Stimulated activated CD4-positive, alpha-beta T cell treated with anti-CD3 and anti-CD28 coated beads, Interleukin-4, amount 100 ng/mL, for 48 hours (primary cell): ENCODE measurements at places on chromosomes 5 and 9.
A peak's percentile ranks its signal among the peaks of the same experiment; 100 is the strongest.

GRCh38 chr5:120507197-120507596, 43.1 kb downstream of the PRR16 start:
- DNase-seq: no peak

GRCh38 chr9:15469862-15470261, 40.9 kb downstream of the PSIP1 start:
- no peak for DNase-seq

DNA sequence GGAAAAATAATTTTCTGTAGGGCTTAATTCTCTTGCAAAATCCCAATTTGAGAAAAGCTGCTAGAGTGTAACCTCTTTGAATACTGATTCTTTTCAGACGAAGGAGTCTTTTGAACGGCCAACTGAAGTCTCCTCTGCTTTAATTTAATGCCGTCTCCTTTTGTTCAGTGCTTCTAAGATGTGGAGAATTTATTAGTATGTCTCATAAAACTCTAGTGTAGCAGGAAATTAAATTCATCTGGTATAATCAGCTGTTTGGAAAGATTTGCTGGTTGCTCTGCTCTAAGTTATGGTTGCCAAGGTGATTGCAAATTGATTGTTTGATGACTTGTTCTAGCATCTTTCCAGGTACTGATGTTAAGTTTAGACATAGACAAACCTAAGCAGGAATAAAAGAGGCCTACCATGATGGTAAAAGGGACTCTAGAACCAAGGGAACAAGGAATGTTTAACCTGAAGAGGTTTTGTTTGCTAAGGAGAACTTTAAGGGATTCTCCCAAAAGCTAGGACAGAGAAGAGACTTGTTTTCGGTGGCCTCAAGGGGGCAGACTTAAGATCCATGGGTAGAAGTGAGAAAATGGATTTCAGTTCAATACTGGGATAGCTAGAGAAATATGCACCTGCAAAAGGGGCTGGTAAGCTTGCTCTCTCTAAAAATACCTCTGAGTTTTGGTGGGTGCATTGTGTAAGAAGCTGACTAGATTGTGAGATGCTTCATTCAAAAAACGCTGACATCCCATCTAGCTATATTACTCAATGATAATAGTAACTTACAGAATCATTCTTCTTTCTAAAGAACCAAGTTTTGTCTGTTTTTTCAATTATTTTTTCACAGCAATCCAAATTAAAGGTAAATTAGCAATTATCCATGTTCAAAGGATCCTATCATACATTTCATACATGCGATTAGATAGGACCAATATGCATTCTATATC, 5.7 kb upstream of the ADRB2 start:
- DNase-seq: no peak

GRCh38 chr9:98419260-98419603, 163.8 kb upstream of the TBC1D2 start:
- DNase-seq: no peak

- no peak for DNase-seq
These were observed 14.6 kb downstream of the ANKS6 start for GRCh38 chr9:98781588-98782383.

DNA sequence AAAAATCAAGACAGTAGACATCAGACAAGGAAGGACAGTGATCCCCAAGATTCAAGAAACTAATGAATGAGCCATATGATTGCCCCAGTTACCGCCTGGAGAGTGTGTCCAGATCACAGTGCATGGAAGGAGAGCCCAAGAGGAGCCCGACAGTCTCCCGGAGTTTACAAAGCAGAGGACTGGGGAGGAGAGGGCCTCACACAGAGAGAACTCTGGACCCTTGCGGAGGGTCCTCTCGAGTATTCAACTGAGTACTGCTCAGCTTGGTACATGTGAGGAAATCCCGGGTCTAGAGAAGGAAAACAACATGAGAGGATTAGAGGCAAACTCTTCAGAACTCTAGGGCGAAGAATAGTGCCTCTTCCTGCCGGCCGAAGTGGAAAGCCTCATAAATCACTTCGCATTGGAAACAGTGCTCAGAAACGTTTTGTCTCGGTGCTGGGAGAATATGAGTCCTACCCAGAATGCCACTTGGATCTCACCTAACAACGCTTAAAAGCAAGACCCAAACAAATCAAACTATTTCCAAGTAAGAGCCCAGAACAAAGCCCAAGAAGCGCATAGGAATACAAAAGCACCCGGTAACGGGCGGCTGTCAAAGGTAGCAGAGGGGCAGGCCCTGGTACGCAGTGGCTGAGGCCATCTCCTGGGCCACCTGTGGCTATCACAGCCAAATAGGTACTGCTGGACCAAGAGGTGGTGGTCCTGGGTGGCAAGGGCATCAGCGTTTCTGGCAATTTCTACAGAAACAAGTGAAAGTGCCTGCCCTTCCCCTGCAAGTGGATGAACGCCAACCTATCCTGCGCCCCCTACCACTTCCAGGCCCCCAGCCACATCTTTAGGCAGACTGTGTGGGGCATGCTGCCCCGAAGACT, 36.0 kb downstream of the FAM78A start:
- no peak for DNase-seq

- no peak for DNase-seq
These were observed 98.8 kb upstream of the EFNA5 start for GRCh38 chr5:107769519-107769918.

DNA sequence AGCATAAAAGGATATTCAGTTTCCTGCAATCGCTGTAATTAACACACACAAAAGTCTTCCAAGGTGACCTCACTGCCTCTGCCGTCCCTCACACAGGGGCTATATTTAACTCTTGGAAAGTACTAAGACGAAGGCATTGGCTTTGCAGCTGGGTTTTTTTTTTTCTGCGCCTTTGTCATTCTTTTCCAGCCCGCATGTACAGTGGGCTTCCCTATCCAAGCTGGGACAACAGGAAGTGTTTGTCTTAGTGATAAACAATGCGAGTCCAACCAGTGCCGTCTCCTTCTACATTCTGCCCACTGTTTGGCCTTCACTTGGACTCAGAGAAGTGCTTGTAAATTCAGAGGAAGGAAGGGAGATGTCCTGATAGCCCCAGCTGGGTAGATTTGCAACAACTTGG, 17.6 kb downstream of the AFAP1L1 start:
- no peak for DNase-seq

- no peak for DNase-seq
These were observed 155.0 kb upstream of the DAB2 start for GRCh38 chr5:39579750-39580149.

DNA sequence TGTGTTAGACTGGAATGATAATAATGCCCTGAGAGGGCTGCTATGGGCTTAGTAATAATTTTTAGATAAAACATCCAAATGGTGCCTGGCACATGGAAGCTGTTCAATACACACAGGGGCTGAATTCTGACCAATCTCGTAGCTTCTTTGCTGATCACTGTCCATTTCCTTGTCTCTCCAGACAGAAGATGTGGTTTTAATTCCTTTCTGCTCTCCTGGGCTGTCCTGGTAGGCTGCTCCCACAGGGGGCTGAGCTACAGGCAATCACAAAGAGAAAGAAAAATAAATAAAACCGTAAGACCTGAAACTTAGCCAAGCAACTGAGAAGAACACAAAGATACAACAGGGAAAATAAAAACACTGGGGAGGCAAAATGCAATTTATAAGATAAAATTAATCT, 136.5 kb downstream of the CDK5RAP2 start:
- no peak for DNase-seq

DNA sequence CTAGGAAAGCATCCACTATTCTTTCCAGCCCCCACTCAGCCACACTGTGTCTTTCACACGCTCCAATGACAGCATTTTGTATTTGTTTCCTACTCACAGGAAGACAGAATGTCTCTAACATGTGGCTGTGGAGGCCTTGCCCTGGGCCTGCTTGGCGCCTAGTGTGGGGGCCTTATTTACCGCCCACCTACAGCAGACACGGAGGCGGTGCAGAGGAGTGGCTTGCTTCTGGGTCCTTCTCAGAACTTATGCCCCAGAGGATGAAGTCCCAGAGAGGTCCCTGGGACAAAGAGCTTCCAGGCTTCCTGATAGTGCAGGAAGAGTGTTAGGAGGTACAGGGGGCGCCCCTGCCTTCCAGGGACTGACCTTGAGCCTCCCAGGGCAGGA, 8.5 kb upstream of the MRNIP start:
- DNase-seq: no peak

- DNase-seq: no peak
These were observed 30.5 kb downstream of the DNAH5 start for GRCh38 chr5:13913962-13914361.

GRCh38 chr9:20884985-20885593, 146.4 kb downstream of the HACD4 start:
- DNase-seq: peak; percentile 53

DNA sequence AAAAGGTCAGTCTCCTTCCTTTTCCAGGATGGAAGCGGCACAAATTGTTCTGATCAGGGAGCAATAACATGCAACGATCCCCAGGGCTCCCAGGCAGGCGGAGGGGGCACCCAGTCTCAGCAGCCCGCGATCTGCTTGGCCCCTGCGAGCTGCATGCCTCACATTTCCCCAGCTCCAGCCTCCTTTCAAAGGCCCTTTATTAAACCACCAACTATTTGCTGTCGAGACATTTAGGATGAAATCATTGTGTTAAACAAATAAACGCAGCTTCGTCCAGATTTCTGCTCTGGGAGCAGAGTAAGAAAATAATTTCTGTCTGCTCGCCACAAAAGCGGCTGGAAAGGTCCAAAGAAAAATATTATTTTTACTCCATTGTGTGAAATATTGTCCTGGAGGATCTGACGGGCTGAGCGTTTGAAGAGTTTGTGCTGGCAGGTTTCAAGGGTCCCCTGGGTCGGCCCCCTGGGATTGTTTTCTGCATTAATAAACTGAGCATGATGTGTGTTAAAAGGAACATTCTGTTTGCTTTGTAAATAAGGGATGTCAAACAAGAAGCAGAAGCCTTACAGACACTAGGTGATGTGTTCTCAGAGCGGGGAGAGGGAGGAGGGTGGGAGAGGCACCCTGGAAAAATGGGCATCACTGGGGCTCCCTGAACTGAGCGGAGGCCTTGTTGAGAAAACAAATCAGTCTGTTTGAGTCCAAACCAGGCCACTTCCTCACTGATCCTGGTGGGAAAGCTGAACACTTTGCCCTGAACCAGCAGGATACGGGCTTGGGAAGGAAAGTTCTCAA, 110.1 kb downstream of the FOXD1 start:
- no peak for DNase-seq

DNA sequence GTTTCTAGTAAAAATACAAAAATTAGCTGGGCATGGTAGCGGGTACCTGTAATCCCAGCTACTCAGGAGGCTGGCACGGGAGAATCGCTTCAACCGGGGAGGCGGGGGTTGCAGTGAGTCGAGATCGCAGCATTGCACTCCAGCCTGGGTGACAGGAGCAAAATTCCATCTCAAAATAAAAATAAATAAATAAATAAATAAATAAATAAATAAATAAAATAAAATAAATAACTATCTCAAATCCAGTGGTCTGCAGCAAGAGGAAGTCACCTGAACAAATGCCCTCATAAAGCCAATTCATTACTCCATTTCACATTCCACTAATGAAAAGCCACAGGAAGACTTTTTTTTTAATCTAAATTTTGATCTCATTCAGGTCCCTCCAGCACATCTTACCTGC, 114.2 kb downstream of the EFNA5 start:
- no peak for DNase-seq

- no peak for DNase-seq
These were observed 208.9 kb upstream of the SLC30A5 start for GRCh38 chr5:68884883-68885282.

- no peak for DNase-seq
These were observed 330.4 kb upstream of the EDIL3 start for GRCh38 chr5:84715091-84715490.
